ENCODE measurements at places on chromosomes 3 and 15. TPM values are rescaled to one million over a fixed set of nuclear protein-coding genes. Genes with fewer than 3 reads are reported as not detected.

DNA sequence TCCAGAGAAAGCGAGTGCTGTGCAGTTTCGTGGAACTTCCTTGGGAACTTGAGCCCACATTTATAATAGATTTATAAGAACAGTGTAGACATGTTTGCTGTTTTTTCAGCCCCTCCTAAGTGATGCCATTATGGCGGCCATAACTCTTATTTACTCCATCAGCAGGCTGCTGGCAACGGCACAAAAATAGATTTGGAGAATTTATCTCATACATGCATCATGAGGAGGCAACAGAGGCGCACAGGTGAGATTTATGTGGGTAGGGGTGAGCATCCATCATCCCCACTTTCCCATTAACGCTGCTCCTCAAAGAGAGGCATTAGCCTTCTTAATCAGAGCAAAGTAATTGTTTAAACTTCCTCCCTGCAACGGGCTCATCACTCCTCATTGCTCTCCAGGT, 182.5 kb downstream of the RAB11A start:
- no peak for DNase-seq

DNA sequence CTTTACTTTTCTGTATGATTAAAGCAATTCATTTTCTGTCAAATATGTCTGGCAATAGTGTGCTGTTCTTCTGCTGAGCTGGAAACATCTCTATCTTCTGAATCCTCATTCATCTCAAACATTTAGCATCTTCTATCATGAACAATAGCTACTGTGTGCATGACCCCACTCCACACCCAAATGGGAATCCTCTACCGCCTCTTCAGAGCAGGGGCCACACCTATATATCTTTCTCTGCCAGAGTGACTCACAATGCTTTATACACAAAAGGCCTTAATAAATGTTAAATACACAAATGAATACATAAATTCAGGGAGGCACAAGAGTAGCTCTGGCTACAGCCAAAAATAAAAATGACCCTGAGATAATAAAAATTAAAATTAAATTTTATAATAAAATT, 8.0 kb downstream of the ALDH1A2 start:
- DNase-seq = no peak

DNA sequence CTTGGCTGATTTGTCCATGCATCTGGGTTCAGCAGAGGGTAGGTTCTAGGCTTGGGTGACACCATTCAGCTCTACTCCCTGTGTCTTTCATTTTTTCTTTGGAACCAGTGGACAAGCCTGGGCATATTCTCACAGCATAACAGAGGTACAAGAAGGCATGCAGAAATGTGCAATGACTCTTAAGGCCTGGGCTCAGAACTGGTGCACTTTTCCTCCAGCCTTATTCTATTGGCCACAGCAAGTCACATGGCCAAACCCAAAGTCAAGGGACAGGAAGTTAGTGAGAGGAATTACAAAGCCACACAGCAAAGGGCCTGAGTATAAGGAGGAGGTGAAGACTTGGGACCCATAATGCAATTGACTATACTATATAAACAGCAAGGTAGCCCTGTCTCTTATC, 200.9 kb upstream of the CTDSPL start:
- DNase-seq = no peak

GRCh38 chr3:152376351-152377183, 107.8 kb downstream of the MBNL1 start:
- DNase-seq = no peak

- DNase-seq = no peak
These were observed 57.9 kb upstream of the EPHB3 start for GRCh38 chr3:184503647-184504046.

Gene CCNB2
- total RNA-seq = 0.69 TPM
